Activated CD4-positive, CD25-positive, alpha-beta regulatory T cell treated with anti-CD3 and anti-CD28 coated beads, Interleukin-2, amount 50 U/mL, for 72 hours (primary cell): ENCODE measurements at places on chromosomes 3 and 15.

- DNase-seq = no peak
These were observed 55.6 kb downstream of the SLC6A6 start for GRCh38 chr3:14457999-14458398.

DNA sequence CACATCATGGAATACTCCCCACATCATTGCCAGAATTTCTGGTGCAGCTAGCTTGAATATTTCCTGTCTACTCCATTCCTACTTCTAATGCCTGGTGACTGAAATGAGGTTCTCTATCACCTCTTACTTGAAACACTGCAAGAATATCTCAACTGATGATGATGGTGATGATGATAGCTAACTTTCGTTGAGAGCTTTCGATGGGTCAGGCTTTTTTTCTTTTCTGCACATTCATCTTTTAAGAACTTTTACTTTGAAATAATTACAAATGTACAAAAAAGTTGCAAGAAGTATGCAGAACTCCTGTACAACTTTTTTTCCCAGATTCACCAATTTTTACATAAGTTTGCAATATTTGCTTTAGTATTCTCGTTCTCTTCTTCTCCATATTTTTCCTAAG lies 233.5 kb downstream of the MEIS2 start:
- no peak for DNase-seq

GRCh38 chr3:179697736-179698332 lies 45.0 kb downstream of the USP13 start:
- DNase-seq = no peak

- no peak for DNase-seq
These were observed 514.6 kb upstream of the CNTN3 start for GRCh38 chr3:75129101-75129500.

GRCh38 chr3:12922881-12923431 lies 81.6 kb upstream of the RPL32 start:
- DNase-seq = no peak

GRCh38 chr3:36678216-36679013 lies 85.9 kb downstream of the DCLK3 start:
- DNase-seq = no peak

GRCh38 chr15:72740219-72740618 lies 43.3 kb downstream of the ADPGK start:
- no peak for DNase-seq

GRCh38 chr3:31455524-31455923 lies 77.2 kb upstream of the STT3B start:
- no peak for DNase-seq

DNA sequence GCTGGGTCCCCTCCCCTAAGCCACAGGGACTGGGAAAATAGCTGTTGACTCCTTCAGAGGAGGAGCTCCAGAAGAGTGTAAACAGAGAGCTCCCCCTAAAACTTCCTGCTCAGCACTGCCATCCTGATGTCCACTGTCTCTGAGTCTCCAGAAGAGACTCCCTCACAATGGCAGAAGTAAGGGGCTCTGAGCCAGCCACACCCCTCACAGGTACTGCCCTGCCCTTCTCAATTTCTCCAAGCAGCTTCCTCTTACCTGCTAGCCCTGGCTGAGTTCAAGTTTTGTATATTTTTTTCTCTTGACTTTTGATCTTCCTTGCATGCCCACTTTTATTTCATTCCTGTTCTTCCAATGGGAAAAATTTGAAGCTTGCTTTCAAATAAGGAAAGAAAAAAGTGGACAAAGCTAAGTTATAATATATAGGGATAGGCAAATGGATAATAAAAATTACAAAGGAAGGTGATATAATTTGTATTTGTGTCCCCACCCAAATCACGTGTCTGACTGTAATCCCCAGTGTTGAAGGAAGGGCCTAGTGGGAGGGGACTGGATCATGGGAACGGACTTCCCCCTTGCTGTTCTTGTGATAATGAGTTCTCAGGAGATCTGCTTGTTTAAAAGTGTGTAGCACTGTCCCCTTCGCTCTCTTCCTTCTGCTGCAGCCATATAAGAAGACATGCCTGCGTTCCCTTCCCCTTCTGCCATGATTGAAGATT lies 442.2 kb upstream of the WNT5A start:
- no peak for DNase-seq

GRCh38 chr3:160668454-160668853 lies 8.5 kb upstream of the ARL14 start:
- no peak for DNase-seq

- no peak for DNase-seq
These were observed 98.3 kb upstream of the ALDH1A3 start for GRCh38 chr15:100781061-100781960.

DNA sequence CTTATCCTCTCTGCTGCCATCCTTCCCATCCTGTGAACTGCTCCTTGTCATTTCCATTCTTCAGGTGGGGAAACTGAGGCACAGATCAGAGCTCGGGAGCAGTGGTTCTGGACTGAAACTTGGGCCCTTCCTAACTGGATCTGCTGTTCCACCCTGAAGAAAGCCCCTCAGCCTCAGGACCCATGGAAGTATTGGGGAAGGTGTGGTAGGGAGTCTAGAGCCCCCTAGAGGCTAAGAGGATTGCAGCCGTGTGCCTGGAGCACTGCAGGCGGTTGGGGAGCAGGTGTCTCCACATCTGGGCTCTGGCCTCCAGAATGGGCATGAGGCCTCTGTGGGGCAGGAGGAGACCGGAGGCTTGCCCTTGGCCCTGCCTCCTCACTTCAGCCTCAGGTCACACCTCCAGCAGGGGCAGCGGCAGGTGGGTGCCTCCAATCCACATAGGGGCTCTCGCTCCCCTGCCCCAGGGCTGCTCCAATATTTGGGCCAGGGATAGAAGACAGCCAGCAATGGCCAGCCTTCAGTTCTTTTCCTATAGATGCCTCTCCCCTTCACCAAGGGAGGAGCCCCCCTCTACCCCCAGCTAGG lies 28.1 kb downstream of the DNAJB8 start:
- DNase-seq = no peak

GRCh38 chr3:161149529-161149928 lies 44.4 kb upstream of the B3GALNT1 start:
- no peak for DNase-seq

DNA sequence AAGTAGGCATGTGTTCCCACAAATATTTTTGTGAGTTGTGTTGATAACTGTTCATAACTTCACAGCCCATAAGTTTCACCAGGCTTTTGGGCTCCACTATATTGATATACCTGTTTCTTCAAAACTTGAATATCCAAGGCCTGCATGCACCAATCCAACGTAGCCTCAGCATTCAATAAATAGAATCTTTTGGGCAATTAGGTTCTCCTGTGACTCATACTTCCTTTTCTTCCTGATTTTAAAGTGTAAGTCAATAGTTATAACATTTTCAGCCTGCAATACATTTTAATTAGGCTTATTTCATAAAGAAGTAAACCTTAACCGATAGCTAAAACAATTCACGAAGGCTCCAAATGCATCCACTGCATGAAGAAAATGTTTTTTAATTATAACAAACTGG lies 97.8 kb upstream of the SPRED1 start:
- DNase-seq = no peak

DNA sequence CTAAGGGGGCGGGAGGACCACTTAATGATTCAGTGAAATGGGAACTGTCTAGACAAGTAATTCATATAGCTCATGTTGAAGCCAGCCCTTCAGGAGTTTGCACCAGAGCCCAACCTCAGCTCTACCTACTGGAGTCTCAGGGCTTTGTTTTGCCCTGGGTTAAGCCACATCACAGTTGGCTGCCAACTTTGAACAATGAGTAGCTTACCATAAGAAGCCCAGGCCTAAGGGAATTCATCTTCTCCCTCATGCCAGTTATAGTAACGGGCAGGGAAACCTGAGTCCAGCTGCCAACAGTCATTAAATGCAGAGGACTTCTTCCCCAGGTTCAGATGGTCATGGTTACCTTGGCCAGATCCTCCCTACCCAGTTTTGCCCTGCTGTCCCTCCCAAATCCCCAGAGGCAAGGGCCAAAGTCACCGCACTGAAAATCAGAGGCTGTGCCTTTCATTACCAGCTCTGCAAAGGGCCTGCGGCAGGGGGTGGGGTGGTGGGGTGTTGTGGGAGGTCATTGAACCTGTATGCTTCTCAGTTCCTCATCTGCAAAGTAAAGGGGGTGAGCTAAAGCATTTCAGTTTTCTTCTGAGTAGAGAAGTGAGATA lies 302.2 kb upstream of the NR2E3 start:
- no peak for DNase-seq
